ENCODE measurements at places on chromosomes 3 and 15.

GRCh38 chr3:142896201-142896755 is 7.4 kb upstream of the PCOLCE2 start:
- DNase-seq = no peak

- DNase-seq = no peak
Measured at GRCh38 chr15:37973856-37974255, 39.4 kb downstream of the TMCO5A start.

- DNase-seq = no peak
Measured at GRCh38 chr3:35616346-35616745, 23.0 kb upstream of the ARPP21 start.

- DNase-seq = no peak
Measured at GRCh38 chr15:33084661-33085060, 109.9 kb downstream of the FMN1 start.

- peak; percentile 81 for DNase-seq
Measured at GRCh38 chr15:40859206-40859851, 14.7 kb downstream of the RHOV start.

DNA sequence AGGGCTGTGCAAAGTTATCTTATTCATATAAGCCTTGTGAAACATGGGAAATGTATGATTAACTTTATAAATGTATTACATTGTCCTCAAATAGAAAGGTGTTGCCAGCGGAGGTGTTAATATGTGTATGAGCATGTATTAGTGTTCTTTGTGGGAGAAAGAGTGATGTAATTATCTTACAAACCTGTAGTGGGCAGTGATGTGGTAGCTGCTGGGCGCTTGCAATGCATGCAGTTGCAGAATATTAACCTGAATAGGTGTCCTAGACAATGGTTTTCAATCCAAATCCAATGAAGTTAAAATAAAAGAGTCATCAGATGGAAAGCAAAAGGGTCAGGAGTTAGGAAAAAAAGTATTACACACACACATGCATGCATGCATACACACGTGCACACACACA is 881.3 kb upstream of the CADM2 start:
- DNase-seq = no peak

DNA sequence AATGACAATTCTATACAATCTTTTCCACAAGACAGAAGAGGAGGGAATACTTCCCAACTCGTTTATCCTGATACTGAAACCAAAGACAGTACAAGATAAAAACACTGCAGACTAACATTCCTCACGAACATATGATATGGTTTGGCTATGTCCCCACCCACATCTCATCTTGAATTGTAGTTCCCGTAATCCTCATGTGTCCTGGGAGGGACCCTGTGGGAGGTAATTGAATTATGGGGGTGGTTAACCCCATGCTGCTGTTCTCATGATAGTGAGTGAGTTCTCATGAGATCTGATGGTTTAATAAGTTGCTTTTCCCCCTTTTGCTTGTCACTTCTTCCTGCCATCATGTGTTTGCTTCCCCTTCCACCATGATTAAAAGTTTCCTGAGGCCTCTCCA is 83.9 kb upstream of the PROK2 start:
- no peak for DNase-seq

All from activated CD8-positive, alpha-beta memory T cell treated with anti-CD3 and anti-CD28 coated beads, Interleukin-2, amount 50 U/mL, for 4 hours (primary cell).